Right cardiac atrium (tissue), 5 donors: ENCODE measurements at places on chromosomes 11 and 22. TPM values are rescaled to one million over a fixed set of nuclear protein-coding genes. Genes with fewer than 3 reads are reported as not detected.

The OR51E2 gene
- 0.05 TPM for polyA plus RNA-seq

DNA sequence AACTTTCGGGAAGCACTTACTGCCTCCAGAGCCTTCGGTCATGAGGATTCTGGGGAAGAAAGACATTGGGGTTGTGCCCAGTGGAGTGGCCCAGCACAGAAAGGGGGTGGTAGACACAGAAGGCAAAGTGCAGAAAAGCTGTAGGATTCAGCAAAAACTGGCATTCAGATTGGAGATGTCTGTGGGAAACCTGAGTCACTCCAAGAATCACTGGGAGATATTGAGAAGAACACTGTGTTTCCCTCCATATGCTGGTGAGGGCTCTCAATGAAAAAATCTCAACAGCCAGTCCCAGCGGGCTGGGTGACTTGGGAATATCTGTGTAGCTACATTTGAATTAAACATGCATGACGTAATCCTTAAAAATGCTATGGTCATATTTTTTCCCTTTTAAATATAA lies 61.2 kb upstream of the RCN1 start:
- no peak for DNase-seq

DNA sequence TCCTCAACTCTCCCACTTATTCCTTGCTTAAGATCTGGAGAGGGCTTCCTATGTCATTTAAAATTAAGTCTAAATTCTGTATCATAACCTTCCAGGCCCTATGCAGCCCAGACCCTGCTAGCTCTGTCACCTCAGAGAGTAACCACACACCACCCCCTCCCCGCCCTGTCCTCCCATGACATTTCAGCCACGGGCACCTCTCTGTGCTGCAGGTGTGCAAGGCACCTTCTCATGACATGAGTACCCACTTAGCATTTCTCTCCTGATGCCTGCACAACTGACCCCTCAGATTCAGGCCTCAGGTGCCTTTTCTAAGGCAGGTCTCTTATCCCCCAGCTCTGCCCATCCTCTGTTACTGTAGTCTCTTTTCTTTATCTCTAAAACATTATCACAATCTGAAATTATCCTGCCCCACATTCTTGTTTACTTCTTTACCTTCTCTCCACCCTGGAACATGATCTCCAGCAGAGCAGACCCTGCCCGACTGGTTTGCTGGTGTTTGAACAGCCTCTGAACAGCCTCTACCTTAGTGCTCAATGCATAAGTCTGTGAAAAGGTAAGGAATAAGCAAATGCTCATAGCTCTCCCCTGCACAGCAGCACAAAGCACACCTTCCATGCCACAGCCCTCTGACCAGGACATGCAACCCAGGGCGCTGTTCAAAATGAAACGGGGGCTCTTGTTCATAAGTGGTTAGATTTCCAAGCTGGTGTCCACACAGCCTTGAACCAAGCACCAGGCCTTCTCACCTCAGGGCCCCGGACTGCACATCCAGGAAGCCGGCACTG lies 196.1 kb upstream of the B3GAT1 start:
- DNase-seq = no peak

- no peak for DNase-seq
Observed at GRCh38 chr11:127644366-127644765, 643.8 kb upstream of the KIRREL3 start.

DNA sequence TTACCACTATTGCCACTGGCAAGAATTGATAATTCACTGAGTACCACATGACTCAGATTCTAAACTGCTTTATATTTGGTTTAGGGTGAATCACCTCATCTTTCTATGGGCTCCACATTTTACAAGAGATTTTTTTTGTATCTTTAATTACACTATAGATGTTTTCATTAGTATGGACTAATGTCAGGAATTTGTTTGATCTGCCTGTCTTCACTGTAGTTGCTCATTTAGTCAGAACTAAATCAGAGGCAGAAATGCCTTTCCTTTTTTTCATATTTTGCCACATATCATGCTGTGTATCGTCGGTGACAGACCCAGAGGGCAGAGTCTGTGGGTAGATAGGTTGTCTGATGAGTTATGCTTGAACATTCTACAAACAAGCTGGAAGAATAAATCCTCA lies 524.1 kb downstream of the METTL15 start:
- DNase-seq = no peak
